ENCODE measurements at places on chromosomes 11 and 22.

DNA sequence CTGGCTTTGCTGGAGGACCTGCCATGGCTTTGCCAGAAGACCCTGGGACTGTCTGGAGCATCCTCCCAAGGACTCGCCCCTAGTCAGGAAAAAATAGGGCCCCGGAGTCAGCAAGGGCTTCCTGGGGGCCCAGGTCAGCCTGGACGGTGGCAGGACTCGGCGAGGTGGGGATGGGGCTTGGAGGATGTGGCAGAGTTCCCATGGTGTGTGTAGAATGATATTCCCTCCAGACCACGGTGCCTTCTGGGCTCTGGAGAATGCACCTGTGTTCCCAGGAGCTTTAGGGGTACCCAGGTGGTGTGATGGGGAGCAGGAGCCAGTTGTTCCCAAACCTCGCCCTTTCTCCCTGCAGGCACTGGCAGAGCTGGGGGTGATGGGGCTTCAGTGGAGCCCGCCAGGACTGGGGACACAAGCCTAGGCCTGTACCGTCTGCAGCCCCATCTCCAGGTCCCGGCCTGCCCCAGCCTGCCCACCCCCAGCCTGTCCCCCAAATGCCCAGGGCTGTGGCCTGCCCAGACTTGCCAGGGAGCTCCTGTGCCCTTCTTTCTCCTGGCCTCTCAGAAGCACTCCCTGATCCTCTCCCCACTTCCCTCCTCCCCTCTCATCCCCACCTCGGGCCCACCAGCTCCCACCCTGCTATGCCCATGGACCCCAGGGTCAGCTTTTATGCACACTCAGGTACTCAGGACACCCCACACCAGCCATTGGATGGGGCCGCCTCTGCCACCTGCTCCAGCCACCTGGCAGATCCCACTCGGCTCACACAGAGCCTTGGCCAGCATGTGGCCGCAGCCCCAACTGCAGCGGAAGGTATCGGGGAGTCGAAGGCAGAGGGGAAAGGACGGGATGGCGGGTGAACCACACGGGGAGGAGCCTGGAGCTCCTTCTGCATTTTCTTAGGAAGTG is 82.1 kb downstream of the CDKN1C start:
- DNase-seq, result no peak

DNA sequence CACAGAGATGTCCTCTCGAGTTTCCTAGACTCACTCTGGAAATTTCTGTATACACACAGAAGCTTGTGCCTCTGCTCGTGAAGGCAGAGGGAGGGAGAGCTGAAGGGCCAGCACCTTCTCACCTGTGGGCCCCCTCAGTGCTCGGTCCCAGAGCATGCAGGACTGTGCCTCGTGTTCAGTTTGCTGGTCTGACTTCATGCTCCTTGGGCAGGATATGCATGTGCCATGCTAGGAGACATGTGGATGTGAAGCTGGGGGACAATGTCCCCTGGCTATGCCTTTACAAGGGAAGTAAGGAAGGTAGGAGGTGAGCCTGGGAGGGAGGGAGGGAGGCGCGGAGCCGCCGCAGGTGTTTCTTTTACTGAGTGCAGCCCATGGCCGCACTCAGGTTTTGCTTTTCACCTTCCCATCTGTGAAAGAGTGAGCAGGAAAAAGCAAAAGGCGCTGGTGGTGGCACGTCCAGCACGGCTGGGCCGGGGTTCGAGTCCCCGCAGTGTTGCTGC is 22.6 kb downstream of the NEAT1 start:
- no peak for DNase-seq

DNA sequence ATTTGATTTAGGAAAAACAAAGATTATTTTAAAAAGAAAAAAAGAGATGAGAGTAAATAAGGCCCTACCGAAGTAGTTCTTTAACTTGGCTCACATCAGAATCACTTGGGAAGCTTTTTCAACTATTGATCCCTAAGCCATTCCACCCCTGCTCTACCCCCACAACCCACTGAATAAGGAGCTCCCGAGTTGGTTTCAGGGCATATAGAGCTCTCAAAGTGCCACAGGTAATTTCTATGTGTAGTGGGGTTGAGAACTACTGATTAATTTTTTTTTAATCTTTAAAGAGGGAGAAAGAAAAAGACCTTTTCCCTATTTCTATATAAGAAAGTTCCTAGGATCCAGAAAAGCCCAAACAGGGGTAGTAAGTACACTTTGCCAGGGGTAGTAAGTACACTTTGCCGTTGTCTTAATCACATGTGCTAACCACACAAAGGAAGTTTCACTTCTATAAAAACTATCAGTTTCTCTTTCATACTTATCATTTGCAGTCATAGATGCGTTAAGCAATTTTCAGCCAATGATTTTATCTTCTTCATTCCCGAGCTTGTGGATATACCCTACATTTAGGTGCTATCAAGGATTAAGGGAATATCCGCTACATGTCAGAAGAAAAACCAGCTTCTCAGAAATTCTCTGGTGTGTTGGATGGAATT is 108.4 kb upstream of the ZC3H12C start:
- no peak for DNase-seq

DNA sequence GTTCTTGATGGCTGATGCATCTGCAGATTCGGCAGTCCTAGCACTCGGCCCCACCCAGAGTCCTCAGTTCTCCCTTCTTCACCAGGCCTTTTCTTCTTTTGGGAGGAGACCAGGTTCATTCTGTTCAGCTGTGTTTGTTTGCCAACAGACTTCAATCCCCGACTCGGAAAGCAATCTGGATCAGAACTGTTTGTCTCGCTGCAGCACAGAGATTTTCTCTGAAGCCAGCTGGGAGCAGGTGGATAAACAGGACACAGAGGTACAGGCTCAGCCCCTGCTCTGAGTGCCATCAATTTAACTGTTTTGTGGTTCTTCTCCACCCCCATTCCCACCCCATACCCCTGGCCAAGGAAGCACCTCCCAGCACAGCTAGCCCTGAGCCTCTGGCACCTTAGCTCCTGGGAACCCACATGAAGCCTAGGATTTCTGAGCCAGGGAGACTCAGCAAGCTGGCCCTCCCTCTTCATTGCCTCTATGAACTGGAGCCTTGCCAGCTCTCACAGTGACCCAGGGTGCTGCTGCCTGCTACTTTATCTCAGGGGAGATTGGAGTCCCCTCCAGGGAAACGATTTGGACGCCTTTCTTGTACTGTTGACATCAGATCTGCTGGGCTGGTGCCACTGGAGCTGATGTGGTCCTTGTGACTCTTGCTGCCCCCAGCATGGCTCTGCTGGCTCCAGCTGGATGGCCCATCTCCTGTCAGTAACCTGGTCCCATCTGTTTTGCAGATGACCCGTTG is 58.2 kb upstream of the HORMAD2 start:
- DNase-seq, result no peak

DNA sequence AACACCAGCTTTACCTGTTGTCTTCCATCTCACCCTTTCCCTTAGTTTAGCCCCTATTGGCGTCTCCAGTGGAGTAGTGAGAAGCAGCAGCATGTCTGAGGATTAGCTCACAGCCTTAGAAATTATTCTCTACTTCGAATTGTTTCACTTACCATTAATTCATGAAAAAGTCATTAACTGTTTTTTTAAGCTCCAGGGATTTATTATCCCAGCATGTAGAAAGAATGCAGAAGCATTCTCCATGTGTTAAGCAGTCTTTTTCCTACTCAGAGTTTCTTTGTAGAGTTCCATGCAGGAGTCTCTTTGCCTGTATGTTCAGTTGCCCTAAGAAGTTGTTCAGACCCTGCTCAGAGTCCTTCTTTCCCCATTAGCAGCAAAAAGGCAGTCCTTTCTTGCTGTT is 137.9 kb upstream of the RASSF10 start:
- DNase-seq, result no peak

DNA sequence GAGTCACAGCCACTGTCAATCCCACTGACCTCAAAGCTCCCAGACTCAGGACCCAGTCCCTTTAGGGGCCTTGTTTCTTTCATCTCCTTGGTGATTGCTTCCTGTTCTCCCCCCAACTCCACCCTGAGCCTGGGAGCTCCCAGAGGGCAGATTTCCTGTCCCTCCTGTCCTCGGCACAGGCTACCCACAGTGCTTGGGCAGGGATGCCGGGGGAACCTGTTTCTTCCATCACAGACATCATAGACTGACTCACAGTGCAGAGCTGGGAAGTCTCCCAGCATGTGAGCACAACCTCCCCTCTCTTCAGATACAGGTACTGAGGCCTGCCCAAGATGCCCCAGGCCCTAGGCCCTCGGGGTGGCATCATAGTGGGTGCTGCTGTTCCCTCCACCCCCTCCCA is 16.6 kb downstream of the TRIM29 start:
- DNase-seq, result no peak

DNA sequence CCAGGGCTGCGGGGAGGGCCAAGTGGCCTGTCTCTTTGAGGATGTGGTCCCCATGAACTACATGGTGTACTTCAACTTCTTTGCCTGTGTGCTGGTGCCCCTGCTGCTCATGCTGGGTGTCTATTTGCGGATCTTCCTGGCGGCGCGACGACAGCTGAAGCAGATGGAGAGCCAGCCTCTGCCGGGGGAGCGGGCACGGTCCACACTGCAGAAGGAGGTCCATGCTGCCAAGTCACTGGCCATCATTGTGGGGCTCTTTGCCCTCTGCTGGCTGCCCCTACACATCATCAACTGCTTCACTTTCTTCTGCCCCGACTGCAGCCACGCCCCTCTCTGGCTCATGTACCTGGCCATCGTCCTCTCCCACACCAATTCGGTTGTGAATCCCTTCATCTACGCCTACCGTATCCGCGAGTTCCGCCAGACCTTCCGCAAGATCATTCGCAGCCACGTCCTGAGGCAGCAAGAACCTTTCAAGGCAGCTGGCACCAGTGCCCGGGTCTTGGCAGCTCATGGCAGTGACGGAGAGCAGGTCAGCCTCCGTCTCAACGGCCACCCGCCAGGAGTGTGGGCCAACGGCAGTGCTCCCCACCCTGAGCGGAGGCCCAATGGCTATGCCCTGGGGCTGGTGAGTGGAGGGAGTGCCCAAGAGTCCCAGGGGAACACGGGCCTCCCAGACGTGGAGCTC is 13.5 kb downstream of the ADORA2A start:
- no peak for DNase-seq

- DNase-seq, result no peak
These were observed 48.7 kb downstream of the LRRC32 start for GRCh38 chr11:76621868-76622267.
